ENCODE measurements at places on chromosomes 2 and 18.

- DNase-seq = no peak
Observed at GRCh38 chr2:120992791-120993555, 257.3 kb downstream of the GLI2 start.

- no peak for DNase-seq
Observed at GRCh38 chr18:9858642-9859041, 27.1 kb upstream of the TXNDC2 start.

DNA sequence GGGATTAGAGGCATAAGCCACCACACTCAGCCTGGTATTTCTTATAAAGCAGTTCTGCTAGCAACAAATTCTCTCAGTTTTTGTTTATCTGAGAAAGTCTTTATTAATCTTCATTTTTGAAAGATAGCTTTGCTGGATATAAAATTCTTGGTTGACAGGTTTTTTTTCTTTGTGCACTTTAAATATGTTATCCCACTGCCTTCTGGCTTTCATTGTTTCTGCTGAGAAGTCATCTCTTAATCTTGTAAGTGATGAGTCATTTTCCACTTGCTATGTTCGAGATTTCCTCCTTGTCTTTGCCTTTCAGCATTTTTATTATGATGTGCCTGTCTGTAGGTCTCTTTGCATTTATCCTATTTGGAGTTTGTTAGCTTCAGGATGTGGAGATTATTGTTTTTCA is 5.9 kb upstream of the ELAC1 start:
- DNase-seq = no peak

DNA sequence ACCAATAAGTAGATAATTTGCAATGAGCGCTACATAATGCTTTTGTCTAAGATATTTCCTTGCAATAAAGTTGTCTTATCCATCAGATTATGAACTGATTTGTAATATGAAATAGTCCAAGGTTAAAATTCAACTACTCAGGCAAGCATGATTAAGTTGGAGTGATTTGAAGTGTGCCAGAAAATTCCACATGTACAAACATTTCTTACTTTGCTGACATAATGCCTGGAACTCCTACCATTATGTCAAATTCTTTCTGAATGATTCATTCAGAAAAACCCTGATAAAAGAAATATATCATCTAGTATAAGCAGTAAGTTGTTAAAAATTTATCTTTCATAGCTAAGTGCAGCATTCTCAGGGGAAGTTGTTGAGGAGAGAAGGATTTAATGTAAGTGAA is 87.3 kb downstream of the CBLN2 start:
- no peak for DNase-seq

GRCh38 chr18:34794348-34794747 is 84.2 kb downstream of the DTNA start:
- DNase-seq = no peak

DNA sequence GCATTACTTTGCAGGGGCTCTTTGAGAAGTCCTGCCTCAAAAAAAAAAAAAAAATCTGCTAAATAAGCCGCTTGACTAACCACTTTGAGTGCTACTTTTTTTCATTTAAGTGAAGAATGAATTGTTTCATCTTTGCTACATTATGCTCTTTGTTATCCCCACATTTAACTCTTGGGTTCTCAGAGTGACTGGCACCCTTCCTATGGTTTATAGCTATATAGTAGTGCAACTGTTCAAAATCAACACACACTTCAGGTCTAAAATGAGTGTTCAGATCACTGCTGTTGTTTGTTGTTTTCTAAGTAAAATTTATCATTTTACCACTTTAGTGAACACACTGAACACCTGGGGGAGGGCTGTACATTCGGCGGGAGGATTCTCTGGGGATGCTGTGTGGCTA is 13.6 kb downstream of the STPG4 start:
- DNase-seq = no peak

DNA sequence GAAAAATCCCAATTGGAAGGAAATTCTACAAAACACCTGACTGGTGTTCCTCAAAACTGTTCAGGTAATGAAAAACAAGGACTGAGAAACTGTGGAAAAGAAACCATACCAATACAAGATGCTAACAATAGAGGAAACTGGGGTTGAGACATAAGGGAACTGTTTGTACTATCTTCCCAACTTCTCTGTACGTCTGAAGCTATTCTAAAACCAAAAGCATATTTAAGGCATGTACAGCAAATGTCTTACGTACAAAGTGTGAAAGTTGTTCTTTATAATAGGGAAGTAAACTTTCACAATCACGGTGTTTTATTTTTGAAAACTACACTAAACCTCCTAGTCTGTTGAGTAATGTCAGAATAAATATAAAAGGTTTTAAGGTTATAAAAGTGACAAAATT is 776.1 kb upstream of the RAB6C start:
- no peak for DNase-seq

DNA sequence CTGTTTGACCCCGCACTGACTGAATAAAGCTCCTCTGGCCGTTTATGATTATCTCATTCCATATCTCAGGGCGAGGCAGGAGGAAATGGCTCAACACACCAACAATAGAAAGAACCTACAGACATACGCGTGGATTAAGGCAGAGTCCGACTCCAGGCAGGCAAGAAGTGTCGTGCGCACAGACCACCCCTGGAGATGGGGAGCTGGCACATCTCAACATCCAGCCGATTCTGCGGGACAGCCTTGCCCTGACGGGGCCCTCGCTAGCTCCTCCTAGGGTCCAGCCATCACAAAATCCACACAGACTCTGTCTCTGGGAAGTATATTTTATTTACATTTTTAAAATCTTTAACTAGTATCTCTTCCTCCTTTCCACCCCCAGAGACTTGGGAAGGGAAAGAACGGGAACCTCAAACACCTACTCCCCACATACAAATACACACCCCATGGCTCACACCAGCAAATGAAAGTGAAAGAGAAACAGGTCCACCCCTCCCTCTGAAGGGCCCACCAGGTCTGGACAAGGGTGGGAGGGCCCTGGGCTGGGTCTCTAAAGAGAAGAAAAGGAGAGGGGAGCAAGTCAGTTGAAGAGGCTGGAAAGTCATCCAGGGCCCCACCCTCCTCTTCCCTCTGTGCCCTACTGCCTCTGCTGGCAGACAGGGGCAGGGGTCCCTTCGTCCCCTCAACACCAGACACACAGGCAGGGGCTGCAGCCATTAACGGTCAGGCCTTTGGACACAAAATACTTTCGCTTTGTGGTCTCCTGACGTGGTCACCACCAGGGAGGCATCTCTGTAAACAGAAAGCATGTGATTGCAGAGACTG is 3.2 kb downstream of the GPBAR1 start:
- DNase-seq = no peak

- no peak for DNase-seq
Observed at GRCh38 chr2:46194856-46195255, 102.4 kb upstream of the EPAS1 start.

GRCh38 chr2:147610496-147611040 is 234.3 kb upstream of the ACVR2A start:
- no peak for DNase-seq

- no peak for DNase-seq
Observed at GRCh38 chr18:32308493-32309120, 118.8 kb downstream of the MEP1B start.

DNA sequence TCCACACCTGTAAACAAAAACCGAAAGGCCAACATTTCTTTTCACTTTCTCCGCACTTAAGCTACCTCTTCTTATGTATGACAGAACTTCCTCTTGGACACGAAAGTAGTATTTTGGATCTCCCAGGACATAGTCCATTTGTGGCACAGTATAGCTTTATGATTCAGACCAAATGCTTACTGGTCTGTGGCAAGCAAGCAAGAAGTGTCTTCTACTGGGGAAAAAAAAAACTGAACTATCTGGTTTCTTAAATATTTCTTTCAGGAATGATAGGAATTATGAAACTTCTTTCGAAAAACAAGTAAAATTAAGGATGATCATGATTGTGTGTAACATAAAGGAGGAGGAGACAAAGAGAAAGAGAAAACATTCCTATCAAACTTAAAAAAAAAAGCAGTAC is 33.6 kb downstream of the SRBD1 start:
- no peak for DNase-seq

- DNase-seq = no peak
Observed at GRCh38 chr2:220460257-220460985, 833.0 kb downstream of the SLC4A3 start.

Data from GM12892 (cell line).